Mesothelial cell of epicardium (in vitro differentiated cells): ENCODE measurements at places on chromosomes 12 and 14.

DNA sequence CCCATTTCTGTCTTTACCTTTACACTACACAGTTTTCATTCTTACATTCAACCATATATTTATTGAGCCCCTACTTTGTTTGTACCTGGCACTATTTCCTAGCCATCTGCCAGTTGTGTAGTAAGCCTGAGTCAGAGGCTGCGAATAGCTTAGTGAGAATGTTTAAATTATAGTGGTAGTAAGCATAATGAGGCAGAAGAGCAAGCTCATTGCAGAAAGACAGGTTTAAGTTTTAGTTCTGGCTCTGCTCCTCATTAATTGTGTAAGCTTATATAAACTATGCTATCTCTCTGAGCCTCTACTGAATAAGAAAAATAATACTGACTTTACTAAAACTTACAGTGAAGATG lies 123.5 kb downstream of the NAV3 start:
- H3K4me3 ChIP-seq = no peak overlapping the region
- H3K36me3 ChIP-seq = peaks cover 12% of the 10 kb centered on the region
- DNase-seq = no peak
- H3K4me1 ChIP-seq = peaks cover 11% of the 10 kb centered on the region

GRCh38 chr14:99480917-99481744 lies at the start of gene CCNK:
TSS of gene CCNK (plus strand) at chr14:99481409. CDS start at chr14:99492678, 11,269 bp downstream.
- no peaks in the 10 kb centered on the region for H3K36me3 ChIP-seq
- DNase-seq = peak; percentile 100
- H3K27me3 ChIP-seq = no peaks in the 10 kb centered on the region
- H3K27ac ChIP-seq = peak within 1 kb of the TSS; percentile 100

DNA sequence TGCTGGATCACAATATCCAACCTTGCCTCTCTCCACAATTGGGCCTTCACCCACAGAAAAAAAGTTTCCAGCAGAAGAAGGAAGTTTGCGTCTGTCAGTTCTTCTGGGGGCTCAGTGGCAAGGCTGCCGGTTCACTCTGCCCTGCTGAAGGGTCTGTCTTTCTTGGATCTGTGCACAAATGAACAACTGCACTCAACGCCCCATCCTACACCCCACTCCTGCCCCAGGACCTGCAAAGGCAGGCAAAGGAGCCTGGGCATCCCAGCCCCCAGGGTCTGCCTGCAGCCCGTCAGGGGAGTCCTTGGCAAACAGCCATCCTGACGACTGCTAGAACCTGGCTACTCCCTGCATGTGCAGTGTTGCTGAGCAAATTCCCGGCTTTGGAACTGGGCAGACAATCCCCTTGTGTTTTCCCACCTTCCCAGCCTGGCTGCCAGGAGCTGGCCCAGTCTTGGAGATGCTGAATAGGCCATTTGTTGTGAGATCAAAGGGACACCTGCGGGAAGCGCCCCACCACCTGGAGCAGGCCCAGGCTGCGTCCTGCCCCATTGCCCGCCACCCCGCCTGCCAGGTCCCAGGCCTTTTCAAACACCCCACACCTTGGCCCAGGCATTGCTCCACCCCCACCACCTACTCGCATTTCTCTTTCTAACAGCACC lies 311.9 kb downstream of the BCL11B start:
- no peak overlapping the region for H3K4me3 ChIP-seq
- H3K4me1 ChIP-seq = peaks cover 14% of the 10 kb centered on the region
- H3K27ac ChIP-seq = no peak overlapping the region
- no peak for DNase-seq

DNA sequence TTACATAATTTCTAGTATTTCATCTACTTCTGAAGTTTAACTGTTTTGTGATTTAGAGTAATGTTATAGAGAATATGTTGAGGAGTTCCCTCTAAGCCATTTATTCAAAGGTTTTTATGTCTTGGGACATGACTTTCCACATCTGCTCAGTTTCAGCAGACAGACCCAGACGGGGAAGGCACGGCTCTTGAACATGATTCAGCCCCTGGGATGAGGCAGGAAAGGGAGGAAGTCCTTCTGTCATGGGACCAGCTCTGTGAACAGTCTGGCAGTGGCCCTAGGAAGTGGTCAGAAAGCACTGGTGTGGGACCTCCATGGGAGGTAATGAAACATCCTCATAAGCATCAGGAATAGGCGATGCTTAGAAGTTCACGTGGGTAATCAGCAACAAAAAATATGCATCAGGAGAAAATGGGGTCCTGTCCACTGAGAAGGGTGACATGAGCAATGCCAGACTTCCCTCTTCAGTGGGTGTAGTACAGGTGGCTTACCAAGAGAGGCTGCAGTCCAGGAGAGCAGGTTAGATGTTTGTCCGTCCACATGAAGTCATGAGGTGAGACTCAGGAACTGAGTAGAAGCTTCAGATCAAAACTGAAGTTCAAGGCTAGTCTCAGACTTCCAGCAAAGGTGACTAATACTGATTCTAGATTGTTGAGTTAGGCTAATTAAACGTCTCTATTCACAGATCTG lies 248.5 kb downstream of the IPO8 start:
- no peaks in the 10 kb centered on the region for H3K4me1 ChIP-seq
- H3K27ac ChIP-seq = no peak overlapping the region
- no peak for DNase-seq
- H3K27me3 ChIP-seq = no peaks in the 10 kb centered on the region

DNA sequence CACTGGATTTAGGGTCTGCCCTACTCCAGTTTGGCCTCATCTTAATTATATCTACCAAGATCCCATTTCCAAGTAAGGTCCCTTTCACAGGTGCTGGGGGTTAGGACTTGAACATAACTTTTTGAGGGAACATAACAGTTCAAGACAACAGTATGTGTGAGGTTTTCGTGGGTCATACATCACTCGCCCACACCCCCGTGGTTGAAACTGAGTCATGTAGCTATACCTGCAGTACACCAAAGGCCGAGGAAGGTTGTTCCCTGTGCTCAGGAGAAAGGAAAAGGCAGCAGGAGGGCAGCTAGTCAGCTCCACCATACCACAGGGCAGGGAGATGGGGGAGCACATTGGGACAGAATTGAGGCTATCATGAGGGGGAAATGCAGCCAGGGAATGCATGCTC lies 167.0 kb downstream of the PPM1H start:
- H3K4me3 ChIP-seq = no peak overlapping the region
- H3K27me3 ChIP-seq = no peaks in the 10 kb centered on the region
- no peak for DNase-seq
- no peaks in the 10 kb centered on the region for H3K36me3 ChIP-seq

GRCh38 chr12:91213-91612 lies 24.6 kb downstream of the IQSEC3 start:
- no peaks in the 10 kb centered on the region for H3K36me3 ChIP-seq
- H3K27ac ChIP-seq = no peak overlapping the region
- no peak overlapping the region for H3K4me3 ChIP-seq
- peaks cover 10% of the 10 kb centered on the region for H3K4me1 ChIP-seq
- peaks cover 33% of the 10 kb centered on the region for H3K27me3 ChIP-seq
- DNase-seq = no peak

GRCh38 chr12:50120953-50121352 lies 8.9 kb downstream of the COX14 start:
- H3K4me1 ChIP-seq = no peaks in the 10 kb centered on the region
- H3K27ac ChIP-seq = no peak overlapping the region
- no peak for DNase-seq
- no peaks in the 10 kb centered on the region for H3K27me3 ChIP-seq
- no peak overlapping the region for H3K4me3 ChIP-seq
- H3K36me3 ChIP-seq = peaks cover 19% of the 10 kb centered on the region

GRCh38 chr12:26564391-26564790 lies 268.6 kb downstream of the ITPR2 start:
- peaks cover 10% of the 10 kb centered on the region for H3K36me3 ChIP-seq
- no peaks in the 10 kb centered on the region for H3K27me3 ChIP-seq
- no peak overlapping the region for H3K27ac ChIP-seq
- DNase-seq = no peak
- H3K4me1 ChIP-seq = no peaks in the 10 kb centered on the region
- no peak overlapping the region for H3K4me3 ChIP-seq

GRCh38 chr12:85836197-85837090 lies at the start of gene RASSF9:
TSS of gene RASSF9 (minus strand) at chr12:85836409. CDS start at chr12:85836201, 208 bp downstream.
- no peaks in the 10 kb centered on the region for H3K27me3 ChIP-seq
- no peaks in the 10 kb centered on the region for H3K36me3 ChIP-seq
- H3K4me3 ChIP-seq = peak within 1 kb of the TSS; percentile 80
- peak within 1 kb of the TSS; percentile 89 for H3K27ac ChIP-seq
- peaks cover 38% of the 10 kb centered on the region for H3K4me1 ChIP-seq
